Stimulated activated CD8-positive, alpha-beta memory T cell treated with anti-CD3 and anti-CD28 coated beads, Interleukin-7, amount 100 ng/mL, for 1 hour (primary cell): ENCODE measurements at places on chromosomes 4 and X.

- DNase-seq: no peak
These were observed 241.8 kb downstream of the GRIA3 start for GRCh38 chrX:123425904-123426303.

DNA sequence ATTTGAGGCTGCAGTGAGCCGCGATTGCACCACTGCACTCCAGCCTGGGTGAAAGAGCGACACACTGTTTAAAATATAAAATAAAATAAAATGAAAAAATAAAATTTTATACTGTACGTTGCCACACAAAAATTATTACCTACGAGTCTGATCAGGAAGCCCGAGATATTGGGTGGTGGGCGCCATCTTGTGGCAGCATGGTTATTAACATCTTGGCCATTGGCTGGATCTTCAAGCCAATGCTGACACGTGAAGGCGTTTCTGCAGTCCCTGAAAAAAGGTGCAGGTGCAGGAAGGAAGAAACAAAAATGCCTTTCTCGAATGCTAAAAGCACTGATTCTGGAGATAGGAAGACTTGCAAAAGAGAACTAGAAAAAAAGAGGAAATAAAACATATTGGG lies 4.9 kb upstream of the TLR8 start:
- peak; percentile 35 for DNase-seq

- DNase-seq: no peak
These were observed 173.9 kb upstream of the KLF3 start for GRCh38 chr4:38489924-38490639.

GRCh38 chr4:101807351-101807750 lies 16.8 kb downstream of the BANK1 start:
- DNase-seq: no peak

DNA sequence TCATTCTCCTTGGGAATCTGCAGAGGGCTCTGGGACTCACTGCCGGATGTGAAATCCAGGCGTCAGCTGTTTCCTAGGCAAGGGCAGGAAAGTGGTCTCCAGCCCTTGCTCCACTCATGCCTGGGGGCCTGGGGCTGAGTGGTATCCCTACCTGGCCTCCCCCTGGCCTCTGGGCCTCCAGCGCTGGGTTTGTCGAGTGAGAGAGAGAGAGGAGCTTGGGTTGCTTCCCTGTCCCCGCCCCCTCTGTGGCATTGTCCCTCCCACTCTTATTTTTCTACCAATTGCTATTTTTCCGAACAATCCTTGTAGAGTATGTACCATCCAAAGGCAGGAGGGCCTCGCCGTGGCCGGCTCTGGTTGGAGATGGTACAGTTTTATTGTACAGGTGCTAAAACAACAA lies 53.1 kb downstream of the ELF4 start:
- DNase-seq: no peak

DNA sequence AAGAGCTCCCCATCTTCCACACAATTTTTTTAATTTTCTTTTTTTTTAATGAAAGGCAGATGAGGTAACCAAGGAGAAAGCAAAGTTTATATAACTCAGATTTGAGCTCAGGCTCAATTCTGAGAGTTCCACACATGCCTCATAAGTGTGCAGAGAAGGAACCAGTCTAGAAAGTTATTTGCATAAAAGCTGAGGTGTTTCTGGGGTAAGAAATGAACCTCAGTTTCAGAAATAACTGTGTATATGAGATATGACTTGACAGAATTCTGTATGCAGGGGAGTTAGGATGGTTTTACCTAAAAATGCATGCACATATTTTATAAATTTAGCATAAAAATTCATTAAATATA lies 51.3 kb downstream of the DTHD1 start:
- DNase-seq: no peak

GRCh38 chr4:6226506-6226905 lies 26.2 kb upstream of the JAKMIP1 start:
- DNase-seq: no peak

- DNase-seq: no peak
These were observed 46.7 kb downstream of the DDX53 start for GRCh38 chrX:23046443-23046842.

DNA sequence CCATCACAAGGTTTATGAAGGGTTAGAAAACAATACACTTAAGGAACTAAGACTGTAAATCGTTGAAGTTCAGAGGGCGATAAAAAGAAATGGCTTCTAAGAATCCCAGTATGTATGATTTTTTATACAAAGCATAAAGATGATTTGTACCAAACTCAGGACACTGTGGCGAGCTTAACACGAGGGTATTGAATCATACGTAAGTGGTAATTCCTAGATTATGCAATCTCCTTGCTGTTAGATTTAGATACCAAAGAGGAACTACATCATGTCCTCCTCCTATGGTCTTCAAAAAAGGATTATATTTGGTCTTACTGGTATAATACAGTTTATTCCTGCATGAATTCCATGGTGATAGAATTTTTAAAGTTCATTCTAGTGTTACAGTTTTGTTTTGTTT lies 23.9 kb downstream of the NFKB1 start:
- DNase-seq: no peak

GRCh38 chr4:7973545-7973981 lies 33.9 kb upstream of the AFAP1 start:
- DNase-seq: no peak

DNA sequence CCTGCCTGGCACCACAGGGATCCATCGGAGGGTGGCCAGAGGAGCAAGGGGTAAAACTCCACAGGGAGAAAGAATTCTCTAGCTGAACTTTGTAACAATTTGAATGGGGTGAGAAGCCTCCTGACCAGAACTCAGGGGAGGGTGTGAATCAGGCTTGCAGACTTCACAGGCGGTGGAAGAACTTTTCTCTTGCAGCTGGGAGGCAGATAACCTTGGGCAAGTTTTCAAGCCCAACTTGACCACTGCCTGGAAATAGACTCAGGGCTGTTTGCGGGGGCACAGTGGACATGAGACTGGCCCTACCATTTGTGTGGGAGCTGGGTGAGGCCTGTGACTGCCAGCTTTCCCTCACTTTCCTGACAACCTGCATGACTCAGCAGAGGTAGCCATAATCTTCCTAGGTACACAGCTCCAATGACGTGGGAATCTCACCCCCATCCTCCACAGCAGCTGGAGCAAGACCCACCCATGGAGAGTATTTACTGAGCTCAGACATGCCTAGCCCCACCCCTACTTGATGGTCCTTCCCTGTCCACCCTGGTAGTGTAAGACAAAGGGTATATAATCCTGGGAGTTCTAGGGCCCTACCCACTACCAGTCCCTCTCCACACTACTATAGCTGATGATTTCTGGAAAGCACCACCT lies 210.0 kb upstream of the AGTR2 start:
- no peak for DNase-seq

DNA sequence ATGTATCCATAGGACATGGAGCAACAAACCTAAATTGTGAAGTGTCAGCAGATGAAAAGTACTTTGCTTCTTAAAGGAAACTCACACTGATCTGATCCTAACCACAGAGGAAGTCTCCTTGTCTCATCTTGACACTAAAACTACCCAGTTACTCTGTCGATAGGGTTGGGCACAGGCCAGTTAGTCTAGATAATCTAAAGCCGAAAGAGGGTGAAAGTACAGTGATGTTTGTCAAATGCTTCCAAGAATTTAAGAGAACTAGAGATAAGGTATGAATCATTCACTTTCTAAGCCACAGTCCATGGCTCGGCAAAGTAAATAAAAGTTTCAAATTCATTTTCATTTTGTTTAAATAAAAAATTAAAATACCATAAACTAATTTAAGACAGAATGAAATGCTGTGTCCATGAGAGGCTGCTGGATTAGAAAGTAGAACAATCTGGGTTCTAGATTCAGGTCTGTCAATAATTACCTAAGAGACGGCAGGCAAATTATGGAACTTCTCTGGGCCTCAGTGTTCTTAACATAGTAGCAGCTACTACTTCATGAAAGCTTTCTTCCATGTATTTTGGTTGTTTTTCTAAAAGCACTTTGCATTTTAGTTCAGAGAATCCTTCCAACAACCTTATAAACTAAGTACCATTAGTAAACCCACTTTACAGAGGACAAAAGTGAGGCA lies 176.7 kb downstream of the LDB2 start:
- no peak for DNase-seq

DNA sequence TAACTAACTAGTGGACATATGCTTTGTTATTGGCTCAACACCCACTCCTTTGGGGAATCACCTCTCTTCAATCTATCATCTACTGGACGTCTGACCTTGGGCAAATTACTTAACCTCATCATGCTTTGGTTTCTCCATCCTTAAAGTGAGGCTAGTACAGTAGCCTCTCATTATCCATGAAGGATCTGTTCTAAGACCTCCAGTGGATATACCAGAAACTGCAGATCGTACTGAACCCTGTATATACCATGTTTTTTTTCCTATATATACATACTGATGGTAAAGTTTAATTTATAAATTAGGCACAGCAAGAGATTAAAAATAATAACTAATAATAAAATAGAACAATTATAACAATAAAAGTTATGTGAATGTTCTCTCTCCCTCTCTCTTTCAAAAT lies 56.2 kb downstream of the HMGB3 start:
- DNase-seq: no peak

GRCh38 chrX:105495376-105495775 lies 274.9 kb upstream of the TEX13A start:
- DNase-seq: no peak

DNA sequence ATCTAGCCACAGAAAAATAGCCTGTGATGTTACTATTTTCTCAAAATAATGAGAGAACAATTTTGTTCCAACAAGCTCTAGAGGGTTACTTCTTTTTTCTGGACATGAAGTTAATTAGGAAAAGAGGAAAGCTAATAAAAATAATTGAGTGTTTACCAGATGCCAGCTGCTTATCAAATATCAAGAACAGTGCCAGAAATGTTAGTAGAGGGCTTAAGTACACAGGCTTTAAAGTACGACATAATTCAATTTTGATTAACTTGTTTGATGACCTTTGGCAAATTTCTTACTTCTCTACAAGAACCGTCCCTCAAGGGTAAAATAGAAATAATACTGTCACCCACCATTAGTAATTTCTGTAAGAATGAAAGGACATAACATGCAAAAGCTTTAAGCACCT lies 977.0 kb downstream of the FSTL5 start:
- DNase-seq: no peak

GRCh38 chrX:39527025-39527424 lies 570.7 kb downstream of the BCOR start:
- no peak for DNase-seq

- DNase-seq: no peak
These were observed 107.9 kb downstream of the EFHC2 start for GRCh38 chrX:44235534-44235933.

- DNase-seq: no peak
These were observed 106.5 kb downstream of the TNIP2 start for GRCh38 chr4:2649604-2650114.

GRCh38 chrX:97057349-97057909 lies 173.7 kb downstream of the RPA4 start:
- no peak for DNase-seq

DNA sequence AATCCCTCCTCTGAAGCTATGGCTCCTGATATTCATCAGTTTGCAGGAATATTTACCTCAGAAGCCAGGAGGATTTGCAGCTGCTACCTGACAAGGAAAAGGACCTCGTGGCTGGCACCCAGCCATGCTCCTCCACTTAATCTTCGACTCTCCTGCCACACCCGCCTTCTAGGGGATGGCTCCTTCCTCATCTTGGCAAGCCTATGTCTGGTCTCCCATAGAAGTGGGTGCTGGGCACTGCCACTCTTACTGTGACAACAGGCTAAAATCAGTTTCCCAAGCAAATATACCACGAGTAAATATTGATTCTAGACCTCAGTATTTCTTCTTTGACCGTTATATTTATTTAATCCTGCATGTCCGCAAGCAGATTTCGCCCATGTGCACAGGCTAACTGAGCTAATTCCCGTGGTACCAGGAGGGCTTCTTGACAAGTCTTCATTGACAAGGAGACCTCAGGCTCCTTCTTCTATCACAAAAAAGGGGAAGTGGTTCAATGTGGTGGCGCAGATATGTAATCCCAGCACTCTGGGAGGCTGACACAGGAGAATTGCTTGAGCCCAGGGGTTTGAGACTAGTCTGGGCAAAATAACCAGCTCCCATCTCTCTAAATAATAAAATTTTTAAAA lies 52.6 kb upstream of the DCTD start:
- no peak for DNase-seq

GRCh38 chr4:183205709-183206108 lies 106.7 kb downstream of the WWC2 start:
- no peak for DNase-seq
